ENCODE measurements at places on chromosomes 2 and 18.

DNA sequence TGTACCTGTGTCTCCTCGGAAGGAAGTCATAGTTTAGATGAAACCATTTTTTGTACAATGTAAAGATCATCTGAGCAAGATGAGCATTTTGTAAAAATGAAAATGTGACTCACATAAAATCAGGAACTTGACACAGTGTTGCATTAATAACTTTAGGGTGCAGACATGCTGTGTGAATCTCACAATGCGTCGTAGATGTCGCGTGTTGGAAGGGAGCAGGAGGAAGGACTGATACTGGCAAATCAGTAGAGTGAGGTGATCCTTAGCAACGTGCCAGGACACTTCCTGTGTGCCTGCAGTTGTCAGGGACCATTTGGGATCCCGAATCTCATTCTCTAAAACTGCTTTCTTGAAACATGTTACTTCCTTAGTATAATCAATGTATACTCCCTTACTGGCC lies 103.1 kb downstream of the SH3BP4 start:
- DNase-seq, result no peak

DNA sequence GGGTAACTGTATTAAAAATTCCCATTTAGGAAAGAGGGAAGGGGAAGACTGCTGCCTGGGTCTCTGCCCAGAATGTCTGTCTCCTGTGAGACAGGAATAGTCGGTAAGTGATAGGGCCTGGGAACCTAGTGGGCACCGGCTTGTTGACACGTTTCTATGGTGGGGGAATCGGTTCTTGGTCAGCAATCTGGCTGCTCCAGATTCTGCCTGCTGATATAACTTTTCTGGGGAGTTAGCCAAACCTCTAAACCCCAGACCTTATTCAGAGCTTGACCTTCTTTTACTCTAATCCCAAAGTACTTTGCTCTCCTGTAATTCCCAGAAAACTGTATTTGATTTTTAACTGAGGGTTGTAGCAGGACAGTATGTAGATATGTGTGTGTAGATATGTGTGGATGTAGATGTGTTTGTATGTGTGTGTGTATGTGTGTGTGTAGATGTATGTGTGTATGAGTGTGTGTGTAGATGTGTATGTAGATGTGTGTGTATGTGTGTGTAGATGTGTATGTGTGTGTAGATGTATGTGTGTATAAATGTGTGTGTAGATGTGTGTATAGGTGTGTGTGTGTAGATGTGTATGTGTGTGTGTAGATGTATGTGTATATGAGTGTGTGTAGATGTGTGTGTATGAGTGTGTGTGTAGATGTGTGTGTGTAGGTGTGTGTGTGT lies 61.8 kb upstream of the TXNDC2 start:
- DNase-seq, result no peak

DNA sequence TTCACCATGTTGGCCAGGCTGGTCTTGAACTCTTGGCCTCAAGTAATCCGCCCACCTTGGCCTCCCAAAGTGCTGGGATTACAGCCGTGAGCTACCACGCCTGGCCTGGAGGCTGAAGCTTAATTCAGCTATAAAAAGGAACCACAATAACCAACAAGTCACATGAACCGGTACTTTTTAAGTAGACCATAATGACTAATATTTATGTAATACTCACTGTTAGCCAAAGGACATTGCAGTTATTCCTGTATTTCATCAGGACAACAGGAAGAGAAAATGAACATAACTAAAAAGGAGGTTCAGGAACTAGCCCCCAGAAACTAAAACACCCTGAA lies 49.0 kb upstream of the TMEM87B start:
- no peak for DNase-seq

- no peak for DNase-seq
Observed at GRCh38 chr2:199378948-199379650, 78.6 kb downstream of the SATB2 start.

DNA sequence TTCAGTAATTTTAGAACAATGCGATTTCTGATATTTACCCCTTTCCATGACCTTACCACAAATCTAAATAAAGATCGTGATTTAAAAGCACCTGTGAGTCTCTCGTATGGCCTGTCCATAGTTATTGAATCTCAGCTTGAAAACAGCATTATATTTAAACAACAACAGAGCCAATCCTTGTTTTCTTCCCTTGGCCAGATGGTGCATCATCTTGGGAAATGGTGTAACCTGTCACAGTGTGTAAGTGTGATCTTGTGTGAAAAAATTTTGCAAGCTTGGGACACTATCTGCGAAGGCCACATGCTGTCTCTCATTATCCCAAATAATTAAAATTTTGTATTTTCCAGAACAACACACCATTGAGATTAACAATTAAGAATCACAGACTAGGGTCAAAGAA lies 262.7 kb upstream of the SPHKAP start:
- no peak for DNase-seq
